ENCODE measurements at places on chromosomes 7 and 10. TPM values are rescaled to one million over a fixed set of nuclear protein-coding genes. Genes with fewer than 3 reads are reported as not detected.

The GBX1 gene
- polyA plus RNA-seq: 0.65 TPM

The UCN3 gene
- polyA plus RNA-seq: not detected

The TSPAN33 gene
- polyA plus RNA-seq: 43.8 TPM

The CTTNBP2 gene
- polyA plus RNA-seq: 1.6 TPM

The TMEM72 gene
- not detected for polyA plus RNA-seq

The CC2D2B gene
- polyA plus RNA-seq: 0.83 TPM

The AGBL3 gene
- 2.2 TPM for polyA plus RNA-seq

The SEMA3A gene
- polyA plus RNA-seq: 22.2 TPM

The DNAJC12 gene
- polyA plus RNA-seq: 11.3 TPM

The ELFN1 gene
- polyA plus RNA-seq: 6.7 TPM

The RASSF4 gene
- 79.9 TPM for polyA plus RNA-seq

The GRM3 gene
- 0.12 TPM for polyA plus RNA-seq

The VAX1 gene
- not detected for polyA plus RNA-seq

The TMEM213 gene
- polyA plus RNA-seq: 0.07 TPM

The ZNF467 gene
- polyA plus RNA-seq: 10.2 TPM

The MRLN gene
- polyA plus RNA-seq: 154 TPM

The PLXNA4 gene
- polyA plus RNA-seq: 2.0 TPM

The IL15RA gene
- 1.0 TPM for polyA plus RNA-seq

The PIK3CG gene
- polyA plus RNA-seq: 2.3 TPM

The SFTPA2 gene
- not detected for polyA plus RNA-seq

The HOXA2 gene
- polyA plus RNA-seq: 1.3 TPM

The PLPP4 gene
- 1.7 TPM for polyA plus RNA-seq

The ANKRD26 gene
- 10.0 TPM for polyA plus RNA-seq

The UCMA gene
- polyA plus RNA-seq: 2.8 TPM

The VWA2 gene
- polyA plus RNA-seq: 0.31 TPM

The CFAP43 gene
- 0.25 TPM for polyA plus RNA-seq

The ASZ1 gene
- polyA plus RNA-seq: not detected

The CPA4 gene
- 1.3 TPM for polyA plus RNA-seq

The SEC24C gene
- 59.3 TPM for polyA plus RNA-seq

The PAXIP1 gene
- 10.7 TPM for polyA plus RNA-seq

The SORBS1 gene
- polyA plus RNA-seq: 55.9 TPM

The HILPDA gene
- polyA plus RNA-seq: 13.7 TPM

The CCL24 gene
- polyA plus RNA-seq: not detected

The NPY gene
- 4.6 TPM for polyA plus RNA-seq

The NUTM2E gene
- 0.99 TPM for polyA plus RNA-seq

The CUZD1 gene
- polyA plus RNA-seq: 1.3 TPM

The ACTL6B gene
- not detected for polyA plus RNA-seq

The WNT2 gene
- polyA plus RNA-seq: 0.96 TPM

The NUDT1 gene
- polyA plus RNA-seq: 23.4 TPM

The ARPC1B gene
- 66.7 TPM for polyA plus RNA-seq

The IMPDH1 gene
- 21.1 TPM for polyA plus RNA-seq

The ADIRF gene
- 3.0 TPM for polyA plus RNA-seq

The C10orf95 gene
- polyA plus RNA-seq: 0.32 TPM

The DGKI gene
- 0.70 TPM for polyA plus RNA-seq

The PRKAR2B gene
- 4.0 TPM for polyA plus RNA-seq

The ANKRD30A gene
- not detected for polyA plus RNA-seq

The SORCS1 gene
- polyA plus RNA-seq: 4.2 TPM

The CYP3A4 gene
- 0.63 TPM for polyA plus RNA-seq

The PAPOLB gene
- polyA plus RNA-seq: 0.05 TPM

The BAMBI gene
- 3.8 TPM for polyA plus RNA-seq

The ZNF804B gene
- polyA plus RNA-seq: not detected

All from muscle of leg (tissue), 16 donors.